Stimulated activated CD4-positive, alpha-beta T cell treated with anti-CD3 and anti-CD28 coated beads, Interleukin-4, amount 100 ng/mL, for 4 hours (primary cell): ENCODE measurements at places on chromosomes 4 and X.
A peak's percentile ranks its signal among the peaks of the same experiment; 100 is the strongest.

DNA sequence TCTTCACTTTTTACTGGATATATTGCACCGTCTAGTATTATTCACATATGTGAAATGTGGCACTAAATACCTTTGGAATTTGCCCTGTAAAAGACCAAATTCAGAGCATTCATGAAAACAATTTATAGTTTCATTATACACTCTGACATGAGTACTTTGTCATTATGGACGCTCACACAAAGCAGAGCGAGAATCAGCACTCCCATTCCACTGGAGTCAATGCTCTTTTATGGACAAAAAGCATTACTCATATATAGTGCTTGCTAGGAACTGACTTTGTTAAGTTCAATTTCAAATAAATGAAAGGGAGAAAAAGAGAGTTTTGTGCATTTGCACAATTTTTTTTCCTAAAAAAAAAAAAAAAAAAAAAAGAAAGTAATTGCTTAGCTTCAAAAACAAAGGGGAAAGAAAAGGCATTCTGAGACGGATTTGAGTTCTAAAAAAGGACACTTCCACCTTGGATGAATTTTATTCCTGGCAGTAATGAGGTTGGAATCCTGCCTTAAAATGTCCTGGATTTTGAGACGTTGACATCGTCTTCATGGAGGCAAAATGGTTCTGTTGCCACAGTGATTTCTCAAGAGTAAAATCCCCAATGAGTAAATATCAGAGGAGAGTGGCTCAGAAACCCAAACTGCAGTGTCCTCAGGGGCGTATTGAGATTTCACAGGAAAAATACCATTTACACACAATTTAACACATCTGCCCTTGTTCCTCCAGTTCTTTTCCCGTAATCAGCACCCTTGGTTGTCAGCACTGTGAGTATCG is 34.8 kb downstream of the CCDC149 start:
- no peak for DNase-seq

- no peak for DNase-seq
Measured at GRCh38 chr4:148062301-148062950, 330.5 kb downstream of the ARHGAP10 start.

- no peak for DNase-seq
Measured at GRCh38 chrX:154459832-154460231, 1.8 kb downstream of the PLXNA3 start.

DNA sequence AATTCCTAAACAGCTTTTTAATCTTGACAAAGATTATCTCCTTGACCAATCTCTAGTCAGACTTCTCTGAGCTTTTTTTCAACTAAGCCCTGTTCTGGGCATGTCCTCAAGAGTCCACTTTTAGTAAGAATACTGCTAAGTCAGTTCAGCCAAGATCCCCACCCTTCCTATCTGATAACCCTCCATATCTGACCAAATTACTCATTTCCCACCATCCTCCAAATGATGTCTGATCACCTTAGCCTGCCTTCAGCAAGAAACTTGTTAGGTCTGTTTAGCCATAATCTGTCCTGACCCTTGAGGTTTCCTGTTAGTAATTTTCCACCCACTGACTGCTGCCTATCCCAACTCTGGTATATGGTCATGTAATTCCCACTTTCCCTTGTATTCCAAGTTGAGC is 65.2 kb downstream of the FAM13A start:
- no peak for DNase-seq

DNA sequence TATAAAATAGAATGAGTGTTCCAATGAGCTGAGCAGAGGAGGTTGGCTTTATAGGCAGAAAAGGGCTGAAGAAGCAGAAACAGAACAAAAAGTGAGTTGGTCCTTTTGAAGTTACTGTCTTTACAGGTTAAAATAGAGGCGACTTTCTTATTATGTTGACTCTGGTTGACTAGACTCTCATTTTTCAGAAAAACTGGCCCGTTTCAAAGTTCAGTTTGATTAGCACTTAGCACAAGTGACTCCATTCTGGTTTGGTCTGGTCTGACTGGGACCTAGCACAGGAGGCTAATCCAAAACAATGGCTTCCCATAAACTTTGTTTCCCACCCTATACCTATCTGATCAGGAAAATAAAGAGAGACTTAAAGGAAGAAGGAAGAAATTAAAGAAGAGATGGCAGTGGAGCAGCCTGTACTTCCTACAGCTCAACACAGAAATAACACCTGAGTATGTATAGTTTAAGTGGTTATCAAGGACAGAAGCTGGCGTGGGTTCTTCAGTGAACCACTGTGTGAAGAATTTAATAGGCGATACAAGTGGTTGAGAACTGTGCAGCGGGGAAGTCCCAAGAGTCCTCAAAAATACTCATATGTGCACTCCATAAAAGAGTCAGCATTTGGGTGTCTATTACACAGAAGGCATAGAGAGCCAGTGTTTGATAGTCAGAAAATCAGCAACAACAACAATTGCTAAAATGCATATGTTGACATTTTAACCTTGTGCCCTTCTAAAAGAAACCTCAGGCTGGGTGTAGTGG is 554.8 kb upstream of the HTR2C start:
- no peak for DNase-seq

- no peak for DNase-seq
Measured at GRCh38 chr4:177796841-177797240, 354.6 kb upstream of the AGA start.

DNA sequence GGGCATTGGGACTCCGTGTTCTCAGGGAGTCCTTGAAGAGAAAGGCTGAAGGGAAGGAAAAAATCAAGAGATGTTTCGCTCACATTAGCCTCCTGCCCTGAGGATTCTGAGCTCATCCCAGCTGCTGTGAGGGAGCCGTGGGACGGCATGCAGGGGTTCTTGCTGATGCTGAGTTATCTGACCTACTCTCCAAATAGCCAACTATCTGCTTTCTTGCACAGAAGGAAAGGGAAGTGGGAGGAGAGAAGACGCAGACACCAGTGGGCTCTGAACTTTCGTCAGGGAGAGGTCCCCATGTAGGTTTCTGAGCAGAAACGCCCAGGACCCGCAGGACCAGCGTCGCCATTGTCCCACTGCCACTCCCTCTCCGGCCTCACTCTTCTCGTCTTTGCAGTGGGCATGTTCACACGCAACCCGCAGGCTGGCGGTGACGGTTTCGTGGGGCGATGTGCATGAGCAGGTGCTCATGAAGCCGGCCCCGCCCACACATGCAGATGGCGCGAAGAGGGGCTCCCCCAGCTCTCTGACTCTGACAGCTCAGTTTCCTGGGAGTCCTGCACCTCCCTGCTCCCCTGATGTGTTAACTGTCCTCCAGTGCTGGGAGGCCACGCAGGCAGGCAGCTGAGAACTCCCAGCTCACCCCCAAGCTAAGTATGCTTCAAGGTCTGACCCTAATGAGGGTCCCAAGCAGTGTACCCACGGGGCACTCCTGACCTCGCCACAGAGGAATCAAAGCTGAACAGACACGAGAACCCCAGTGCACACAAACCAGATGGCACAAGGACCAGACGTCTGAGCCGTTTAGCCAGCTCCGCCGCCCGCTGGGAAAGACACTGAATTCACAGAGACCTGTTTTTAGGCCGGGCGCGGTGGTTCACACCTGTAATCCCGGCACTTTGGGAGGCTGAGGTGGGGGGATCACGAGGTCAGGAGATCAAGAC is 13.6 kb upstream of the ABLIM2 start:
- DNase-seq, result peak; percentile 29

DNA sequence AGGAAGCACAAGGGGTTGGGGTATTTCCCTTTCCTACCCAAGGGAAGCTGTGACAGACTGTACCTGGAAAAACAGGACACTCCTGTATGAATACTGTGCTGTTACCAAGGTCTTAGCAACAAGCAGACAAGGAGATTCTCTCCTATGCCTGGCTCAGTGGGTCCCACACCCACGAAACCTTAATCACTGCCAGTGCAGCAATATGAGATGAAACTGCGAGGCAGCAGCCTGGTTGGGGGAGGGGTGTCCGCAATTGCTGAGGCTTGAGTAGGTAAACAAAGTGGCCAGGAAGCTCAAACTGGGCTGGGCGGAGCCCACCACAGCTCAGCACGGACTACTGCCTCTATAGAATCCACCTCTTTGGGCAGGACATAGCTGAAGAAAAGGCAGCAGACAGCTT is 197.7 kb downstream of the INPP4B start:
- DNase-seq, result no peak

GRCh38 chr4:102217775-102218355 is 127.4 kb downstream of the SLC39A8 start:
- no peak for DNase-seq

DNA sequence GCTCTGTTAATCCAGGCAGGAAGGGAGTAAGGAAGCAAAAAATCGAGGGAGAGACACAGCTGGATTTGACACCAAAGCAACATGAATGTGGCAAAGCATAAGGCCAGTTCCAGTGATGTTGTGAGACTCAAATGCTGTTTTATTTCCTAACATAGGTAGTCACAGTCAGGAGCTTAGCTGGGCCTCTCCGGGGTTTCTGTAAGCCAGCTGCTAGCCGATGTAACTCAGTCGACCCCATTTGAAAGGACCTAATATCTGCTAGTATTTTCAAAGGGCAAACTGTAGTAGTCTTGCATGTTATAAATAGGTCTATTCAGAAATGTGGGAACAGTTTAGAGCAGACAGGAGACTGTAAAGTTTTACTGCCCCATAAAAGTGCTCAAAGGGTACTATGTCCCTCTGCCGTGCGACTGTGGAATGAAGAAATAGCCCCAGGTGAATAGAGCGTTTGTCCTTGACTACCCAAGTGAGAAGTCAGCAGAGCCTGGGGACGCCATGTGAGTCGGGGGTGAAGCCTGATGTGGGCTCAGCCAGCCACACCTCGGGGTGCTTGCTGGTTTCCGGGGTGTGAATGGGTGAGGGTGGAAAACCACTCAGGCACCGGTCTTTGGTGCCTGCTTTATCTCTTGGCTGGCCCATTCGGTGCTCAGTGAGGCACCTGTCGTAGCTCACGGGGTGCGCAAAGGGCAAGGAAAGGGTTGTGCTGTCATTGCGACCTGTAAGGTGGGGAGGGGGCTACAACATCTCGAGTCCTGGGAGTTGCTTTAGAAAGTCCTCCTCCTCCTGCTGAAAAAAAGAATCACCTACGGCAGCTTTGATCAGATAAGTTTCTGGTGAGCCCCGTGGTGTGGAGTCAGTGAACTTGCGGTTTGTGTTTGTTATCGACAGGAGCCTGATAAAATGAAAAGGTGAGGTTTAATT is 745 bp downstream of the TRIM2 start:
- DNase-seq, result peak; percentile 3

DNA sequence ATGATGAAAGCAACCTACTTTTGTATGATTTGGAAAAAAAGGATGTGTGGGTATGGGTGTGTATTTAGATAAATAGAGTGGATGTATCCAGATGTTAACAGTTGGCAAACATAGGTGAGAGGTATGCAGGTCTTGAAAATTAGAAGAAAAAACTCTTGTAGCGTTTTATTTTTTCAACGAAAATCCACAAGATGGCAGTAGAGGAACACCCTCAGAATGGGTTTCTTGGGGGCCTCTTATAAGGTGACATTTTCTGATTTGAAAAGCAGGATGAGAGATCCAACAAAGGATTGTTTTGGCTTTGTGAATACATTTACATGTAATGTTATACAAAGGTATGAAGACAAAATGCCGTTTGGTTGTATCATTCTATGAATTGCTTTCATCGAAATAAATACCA is 68.3 kb downstream of the FMR1NB start:
- no peak for DNase-seq

- DNase-seq, result no peak
Measured at GRCh38 chr4:165709973-165710526, 163.0 kb upstream of the TLL1 start.

DNA sequence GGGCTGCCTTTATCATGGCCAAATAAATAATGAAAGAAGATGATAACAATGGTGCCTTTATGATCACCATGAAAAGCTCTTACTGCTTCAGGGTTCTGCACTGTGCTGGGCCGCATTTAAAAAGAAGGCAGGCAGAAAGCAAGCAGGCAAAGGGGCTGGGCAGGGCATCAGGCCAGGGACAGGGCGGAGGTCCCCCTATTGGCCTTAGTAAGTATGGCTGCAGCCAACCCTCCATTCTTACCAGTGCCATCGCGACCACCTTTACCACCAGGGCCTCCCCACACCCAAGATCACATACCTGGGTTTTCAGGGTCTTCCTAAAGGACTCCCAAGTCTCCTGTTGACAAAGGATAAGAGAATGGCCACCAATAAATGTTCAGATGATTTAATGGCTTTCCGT is 38.9 kb downstream of the CNGA2 start:
- DNase-seq, result no peak

DNA sequence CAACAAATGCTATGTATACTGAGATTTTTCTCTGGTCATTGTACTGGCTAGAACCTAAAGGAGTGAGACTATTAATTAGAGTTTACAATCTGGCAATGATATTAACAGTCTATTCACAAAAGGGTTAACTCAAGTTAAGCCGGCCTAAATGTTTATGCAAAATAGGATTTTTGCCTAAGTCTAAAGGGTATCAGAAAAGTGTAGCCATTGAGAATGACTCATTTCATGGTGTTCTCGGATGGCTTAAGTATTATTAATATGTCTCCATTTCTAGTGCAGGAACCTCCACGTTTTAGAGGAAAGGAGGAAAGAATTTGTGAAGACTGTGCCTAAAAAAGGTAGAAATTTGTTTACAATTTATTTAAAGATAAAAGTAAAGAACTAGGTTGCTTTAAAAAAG is 29.8 kb downstream of the DYNLT3 start:
- DNase-seq, result no peak

DNA sequence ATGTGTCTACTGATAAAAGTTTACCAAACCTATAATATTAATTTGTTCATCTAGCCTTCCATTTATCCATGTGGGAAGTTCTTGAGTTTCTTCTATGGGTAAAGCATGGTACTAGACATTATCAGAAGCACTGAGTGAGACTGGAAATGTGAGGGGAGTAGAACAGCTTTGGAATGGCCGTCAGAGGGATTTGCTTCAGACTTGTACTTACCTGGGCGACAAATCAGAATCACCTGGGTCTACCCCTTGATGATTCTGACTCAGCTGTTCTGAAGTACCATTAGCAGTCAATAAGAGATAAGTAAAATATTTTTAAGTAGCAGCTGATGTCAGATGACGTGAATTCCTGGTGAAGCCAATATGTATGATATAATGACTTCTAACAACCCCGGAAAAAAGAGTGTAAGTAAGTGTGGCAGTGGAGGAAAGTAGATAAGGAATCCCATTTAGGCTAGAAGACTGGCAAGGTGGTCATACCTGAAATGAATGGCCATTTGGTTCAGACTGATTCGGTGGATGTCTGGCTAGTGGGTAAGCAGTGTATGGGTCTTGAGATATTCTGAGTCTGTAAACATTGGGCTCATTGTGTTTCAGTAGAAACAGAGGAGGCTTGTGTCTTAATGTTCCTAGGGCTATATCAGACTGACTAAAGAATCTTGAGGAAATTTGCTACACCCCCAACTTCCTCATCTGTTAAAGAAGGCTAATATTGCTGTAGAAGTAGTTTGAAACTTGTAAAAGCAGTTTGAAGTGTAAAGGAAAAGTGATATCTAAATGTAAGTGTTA is 409.2 kb downstream of the NKX6-1 start:
- no peak for DNase-seq

- no peak for DNase-seq
Measured at GRCh38 chr4:112023402-112023950, 121.8 kb upstream of the FAM241A start.

DNA sequence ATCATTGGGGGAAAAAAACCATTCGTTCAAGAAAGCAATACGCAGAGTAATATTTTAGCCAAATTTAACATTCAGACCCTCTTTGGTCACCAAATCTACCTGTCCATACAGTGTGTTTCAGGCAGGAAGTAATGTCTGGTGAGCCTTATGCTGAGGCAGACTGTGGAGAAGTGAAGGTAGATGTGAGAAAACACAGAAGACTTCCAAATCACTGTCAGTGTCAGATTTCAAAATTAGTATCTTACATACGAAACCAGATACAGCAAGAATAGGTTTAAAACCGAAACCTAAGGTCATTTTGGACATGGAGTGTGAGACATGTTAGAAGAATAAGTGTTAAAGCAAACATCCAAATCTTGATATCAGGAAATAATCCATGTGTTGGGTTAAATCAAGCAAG is 664.5 kb upstream of the HTR2C start:
- no peak for DNase-seq
